Smooth muscle cell of the umbilical artery (primary cell): ENCODE measurements at places on chromosomes 2 and 18. TPM values are rescaled to one million over a fixed set of nuclear protein-coding genes. Genes with fewer than 3 reads are reported as not detected.

The IMMT gene
- total RNA-seq: 43.7 and 72.4 TPM in 2 replicates

The BOK gene
- total RNA-seq: 21.7 and 35.5 TPM in 2 replicates

The LOXL3 gene
- total RNA-seq: 87.4 and 203 TPM in 2 replicates

The EGR4 gene
- total RNA-seq: not detected in 2 replicates

The GAREM1 gene
- 3.0 and 5.1 TPM in 2 replicates for total RNA-seq

The FBLN7 gene
- total RNA-seq: 0.18 and 0.30 TPM in 2 replicates

The CLEC4F gene
- not detected in 2 replicates for total RNA-seq

The GKN1 gene
- total RNA-seq: 0.14 TPM in 1 of 2 replicates, not detected in the other

The AQP12A gene
- total RNA-seq: not detected in 2 replicates

The PRKAG3 gene
- total RNA-seq: not detected in 2 replicates

The RIOK3 gene
- total RNA-seq: 77.2 and 83.1 TPM in 2 replicates

The CRYGD gene
- total RNA-seq: not detected in 2 replicates

The CTAGE1 gene
- 0.05 TPM in 1 of 2 replicates, not detected in the other for total RNA-seq
